ENCODE measurements at places on chromosomes 1 and 21. TPM values are rescaled to one million over a fixed set of nuclear protein-coding genes. Genes with fewer than 3 reads are reported as not detected.

DNA sequence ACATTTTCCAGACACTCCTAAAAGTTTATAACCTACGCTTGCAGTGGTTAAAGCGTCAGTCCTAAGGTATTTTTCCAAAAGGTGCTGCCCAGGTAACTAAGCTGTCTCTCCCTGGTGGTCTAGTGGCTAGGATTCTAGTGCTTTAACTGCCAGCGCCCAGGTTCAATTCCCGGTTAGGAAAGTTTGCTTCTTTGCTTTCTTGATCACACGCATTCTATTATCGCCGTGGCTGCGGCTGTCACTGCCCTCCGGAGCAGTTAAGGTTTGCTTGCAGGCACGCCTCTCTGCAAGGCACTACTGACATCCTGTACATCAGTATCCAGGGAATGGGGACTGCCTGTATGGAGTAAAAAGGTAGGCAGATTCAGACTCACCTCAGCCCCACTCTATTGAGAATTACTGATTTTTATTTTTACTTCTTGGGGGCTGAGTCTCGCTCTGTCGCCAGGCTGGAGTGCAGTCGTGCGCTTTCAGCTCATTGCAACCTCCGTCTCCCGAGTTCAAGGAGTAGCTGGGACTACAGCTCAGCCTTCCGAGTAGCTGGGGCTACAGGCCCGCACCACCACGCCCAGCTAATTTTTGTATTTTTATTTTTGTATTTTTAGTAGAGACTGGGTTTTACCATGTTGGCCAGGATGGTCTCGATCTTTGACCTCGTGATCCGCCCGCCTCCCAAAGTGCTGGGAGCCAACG, 53.2 kb upstream of the CFAP126 start:
- DNase-seq = no peak

DNA sequence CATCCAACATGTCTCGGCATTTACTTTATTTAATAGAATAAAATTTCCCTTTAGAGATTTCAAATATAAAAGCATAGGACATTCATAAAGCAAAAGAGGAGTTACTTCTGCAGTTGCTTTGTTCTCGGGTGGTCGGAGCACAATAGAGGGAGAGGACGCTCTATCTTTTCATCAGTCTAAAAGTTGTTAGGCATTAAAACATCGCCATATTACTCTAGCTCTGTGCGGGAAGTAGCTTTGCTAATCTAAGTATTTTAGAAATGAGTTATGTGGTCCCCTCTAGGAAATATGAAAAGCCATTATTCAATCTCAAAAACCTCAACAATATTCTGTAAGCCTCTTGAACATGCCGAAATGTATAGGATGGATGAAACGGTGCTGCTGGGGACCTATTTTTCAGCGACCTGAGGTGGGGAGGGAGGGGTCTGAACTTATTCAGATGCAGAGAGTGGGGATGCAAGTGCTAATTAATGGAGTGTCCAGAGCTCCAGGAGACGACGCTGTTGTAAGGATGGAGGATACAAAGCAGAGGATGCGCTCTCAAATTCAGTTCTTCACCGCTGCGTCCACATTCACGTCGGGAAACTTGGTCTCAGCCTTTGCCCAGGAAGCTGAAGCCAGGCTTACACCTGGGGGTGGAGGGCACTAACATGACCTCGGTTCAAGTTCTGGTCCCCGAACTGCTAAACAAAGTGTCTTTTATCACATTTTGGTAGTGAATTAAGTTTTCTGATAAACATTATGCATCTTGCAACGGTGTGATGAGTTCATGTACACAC, 6.3 kb downstream of the CDKN2C start:
- no peak for DNase-seq

DNA sequence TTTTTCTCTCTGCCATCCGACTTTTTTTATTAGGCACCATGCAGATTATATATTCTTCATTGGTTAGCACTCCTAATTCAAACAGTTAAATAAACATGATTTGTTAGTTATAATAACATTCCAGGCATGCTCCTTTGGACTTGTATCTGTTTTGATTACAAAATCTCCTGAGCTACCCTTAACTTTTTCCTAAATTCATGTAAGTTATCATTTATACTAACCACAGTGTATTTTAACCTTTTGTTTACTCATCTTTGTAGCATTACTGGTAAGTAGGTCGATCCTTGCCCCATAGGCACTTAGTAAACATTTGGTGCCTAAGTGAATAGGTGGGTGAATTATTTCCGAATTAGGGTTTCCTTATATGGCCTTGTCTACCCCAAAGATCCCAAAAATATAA, 43.8 kb downstream of the MIER1 start:
- DNase-seq = no peak

DNA sequence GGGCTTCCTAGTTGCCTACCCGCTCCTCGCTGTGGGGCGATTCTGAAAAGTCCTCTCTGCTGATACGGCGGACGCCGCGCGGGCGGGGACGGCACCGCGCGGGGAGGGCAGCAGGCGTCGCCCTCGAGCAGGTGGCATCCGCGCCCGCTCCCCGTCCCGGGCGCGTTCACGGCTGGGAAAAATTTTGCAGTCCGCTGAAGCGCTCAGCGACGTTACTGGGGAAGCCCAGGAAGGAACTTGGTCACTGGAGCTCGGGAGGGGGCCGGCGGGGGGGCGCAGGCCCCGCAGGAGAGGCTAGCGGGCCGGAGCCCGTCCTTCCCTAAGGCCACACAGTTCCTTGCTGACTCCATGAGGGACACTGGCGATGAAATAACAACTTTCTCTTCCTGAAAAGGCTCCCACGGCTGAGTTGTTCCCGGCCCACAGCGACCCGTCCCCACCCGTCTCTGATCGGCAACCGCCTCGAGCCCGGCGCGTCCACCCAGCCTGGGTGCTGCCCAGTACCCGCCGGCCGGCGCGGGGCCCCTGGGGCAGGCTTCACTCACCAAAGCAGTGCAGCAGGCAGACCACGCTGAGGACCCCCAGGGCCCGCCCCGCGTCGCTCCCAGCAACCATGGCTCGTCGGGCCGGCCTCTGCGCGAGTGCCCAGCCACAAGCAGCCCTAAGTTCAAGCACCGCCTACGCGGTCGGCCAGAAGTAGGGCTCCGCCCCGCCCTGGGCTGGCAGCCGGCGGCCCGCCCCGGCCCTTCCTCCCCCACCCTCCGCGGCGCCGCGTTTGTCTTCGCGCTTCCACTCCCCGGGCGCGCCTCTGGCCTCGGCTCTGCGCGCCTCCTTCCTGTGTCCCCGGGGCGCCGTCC, at the start of gene CD58:
CD58 (minus strand) TSS at position 669 of the 857 bp plus-strand sequence; CDS start at position 615, 54 bp downstream.
- DNase-seq = no peak

DNA sequence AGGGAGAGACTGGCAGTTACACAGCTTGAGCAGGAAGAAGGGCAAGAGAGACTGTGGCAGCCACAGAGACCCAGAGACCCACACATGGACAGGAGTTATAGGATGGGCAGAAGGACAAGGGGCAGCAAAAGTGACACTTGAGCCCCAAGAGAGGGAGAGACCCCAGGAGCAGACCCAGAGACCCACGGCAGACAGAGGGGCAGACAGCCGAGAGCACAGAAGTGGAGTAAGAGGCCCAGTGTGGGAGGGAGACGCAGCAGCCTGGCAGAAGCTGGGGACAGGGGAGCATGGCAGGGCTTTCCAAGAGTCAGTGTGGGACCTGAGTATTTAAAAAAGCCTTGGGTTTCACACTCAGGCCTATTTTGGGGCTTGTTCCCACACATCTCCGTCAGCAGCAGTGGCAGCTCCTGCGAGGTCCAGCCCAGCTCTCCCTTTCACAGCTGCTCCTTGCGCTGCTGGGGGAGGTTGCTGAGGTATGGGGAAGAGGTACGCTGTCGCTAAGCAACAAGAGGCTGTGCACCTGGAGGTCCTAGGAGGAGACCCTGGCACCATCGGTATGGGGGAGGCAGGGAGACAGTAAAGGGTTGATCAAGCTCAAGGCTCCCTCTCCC, 9.0 kb upstream of the MEF2D start:
- DNase-seq = no peak

GRCh38 chr1:2212532-2213491, 15.3 kb upstream of the SKI start:
- DNase-seq = peak; percentile 55

DNA sequence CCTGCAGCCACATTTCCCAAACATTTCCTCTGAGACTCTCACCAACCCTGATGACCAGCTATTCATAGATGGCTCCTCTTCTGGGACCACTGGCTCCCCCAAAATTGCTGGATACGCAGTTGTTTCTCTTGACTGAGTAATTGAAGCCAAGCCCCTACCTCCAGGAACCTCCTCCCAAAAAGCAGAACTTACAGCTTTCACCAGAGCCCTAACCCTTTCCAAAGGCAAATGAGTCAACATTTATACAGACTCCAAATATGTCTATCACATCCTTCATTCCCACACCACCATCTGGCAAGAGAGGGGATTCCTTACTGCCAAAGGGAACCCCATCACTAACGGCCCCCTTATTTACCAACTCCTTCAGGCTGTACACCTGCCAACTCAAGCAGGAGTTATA, 20.3 kb upstream of the CA6 start:
- no peak for DNase-seq

DNA sequence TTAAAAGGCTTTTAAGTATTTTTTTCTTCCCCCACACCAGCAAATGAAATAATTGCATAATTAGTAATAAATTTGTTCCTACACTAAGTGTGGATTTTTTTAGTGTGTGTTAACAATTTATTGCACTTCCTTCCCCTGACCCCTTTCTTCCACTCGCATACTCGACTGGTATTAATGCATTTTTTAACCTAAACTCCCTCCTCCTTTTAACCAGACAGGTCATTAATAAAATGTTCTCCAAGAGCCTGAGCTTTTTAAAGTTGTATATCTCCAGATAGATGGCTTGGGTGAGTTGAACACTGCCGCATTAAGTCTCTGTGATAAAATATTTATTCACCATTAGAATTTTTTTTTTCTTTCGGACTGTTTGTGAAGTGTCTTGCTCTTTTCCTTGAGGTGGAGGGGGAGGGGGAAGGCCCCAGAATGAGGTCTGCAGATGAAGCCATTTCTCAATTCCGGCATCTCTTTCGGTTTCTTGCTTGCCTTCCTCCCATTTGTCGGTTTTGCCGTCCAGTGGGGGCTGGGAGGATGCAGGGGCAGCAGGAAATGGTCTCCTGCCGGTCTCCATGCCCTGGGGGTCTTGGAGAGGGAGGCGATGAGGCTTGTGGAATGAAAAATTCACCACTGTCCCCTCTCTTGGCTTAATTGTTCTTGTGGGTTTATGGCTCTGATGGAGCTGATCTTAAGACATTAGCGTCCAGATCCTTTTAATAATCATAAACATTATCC, 64.1 kb upstream of the ACTL8 start:
- no peak for DNase-seq

GRCh38 chr21:31443736-31444521, 99.9 kb upstream of the TIAM1 start:
- no peak for DNase-seq

DNA sequence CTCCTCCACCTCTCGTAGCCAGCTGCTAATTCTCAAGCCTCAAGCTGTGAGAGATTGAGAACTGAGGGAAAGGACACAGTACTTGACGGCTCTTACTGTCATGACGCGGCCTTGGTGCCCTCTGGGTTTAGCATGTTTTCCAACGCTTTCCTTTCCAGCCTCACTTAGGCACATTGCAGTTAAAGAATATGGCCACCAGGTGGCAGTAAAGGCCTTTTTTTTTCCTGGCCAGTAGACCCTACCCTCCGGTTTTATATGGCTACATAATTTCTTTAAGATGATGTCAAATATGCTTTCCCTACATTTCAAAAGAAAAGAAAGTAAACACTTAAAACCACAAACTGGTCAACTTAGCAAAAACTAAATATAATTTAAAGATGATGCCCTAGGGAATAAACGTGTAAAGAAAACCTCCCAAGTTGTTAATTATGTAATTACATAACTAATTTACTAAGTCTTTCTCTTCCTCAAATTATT, 56.8 kb upstream of the PRDX6 start:
- DNase-seq = no peak

DNA sequence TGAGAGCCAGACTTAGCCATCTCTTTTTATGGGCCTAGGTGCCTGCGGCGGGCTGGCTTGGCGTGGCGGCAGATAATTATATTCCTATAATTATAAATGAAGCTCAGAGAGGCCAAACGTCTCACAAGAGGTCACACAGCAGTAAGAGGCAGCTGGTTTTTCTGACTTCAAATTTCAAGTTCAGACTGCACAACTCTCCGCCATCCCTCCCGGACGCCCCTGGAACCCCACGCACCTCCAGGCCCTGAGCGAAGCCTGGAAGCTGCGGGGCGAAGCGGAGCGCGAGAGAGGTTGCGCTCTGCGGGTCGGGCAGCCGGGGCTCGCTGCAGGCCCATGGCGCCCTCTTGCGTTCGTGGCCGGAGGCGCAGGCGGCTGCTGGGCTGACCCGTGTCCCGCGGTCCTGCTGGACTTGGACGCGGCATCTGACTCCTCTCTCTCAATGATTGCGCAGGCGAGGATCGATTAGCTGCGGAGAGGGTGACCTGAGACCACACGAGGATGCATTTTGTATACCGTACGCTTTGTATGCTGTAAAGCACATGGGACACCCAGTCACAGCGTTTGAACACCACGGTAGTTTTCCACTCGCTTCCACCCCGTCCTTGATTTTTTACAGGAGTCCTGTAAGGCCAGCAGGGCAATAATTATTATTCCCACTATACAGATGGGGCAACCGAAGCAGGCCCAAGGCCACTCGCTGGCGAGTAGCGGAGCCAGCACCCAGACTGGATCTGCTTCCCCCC, 272.7 kb downstream of the FOXD2 start:
- no peak for DNase-seq

GRCh38 chr1:39960431-39960958, 5.5 kb downstream of the MFSD2A start:
- DNase-seq = no peak

DNA sequence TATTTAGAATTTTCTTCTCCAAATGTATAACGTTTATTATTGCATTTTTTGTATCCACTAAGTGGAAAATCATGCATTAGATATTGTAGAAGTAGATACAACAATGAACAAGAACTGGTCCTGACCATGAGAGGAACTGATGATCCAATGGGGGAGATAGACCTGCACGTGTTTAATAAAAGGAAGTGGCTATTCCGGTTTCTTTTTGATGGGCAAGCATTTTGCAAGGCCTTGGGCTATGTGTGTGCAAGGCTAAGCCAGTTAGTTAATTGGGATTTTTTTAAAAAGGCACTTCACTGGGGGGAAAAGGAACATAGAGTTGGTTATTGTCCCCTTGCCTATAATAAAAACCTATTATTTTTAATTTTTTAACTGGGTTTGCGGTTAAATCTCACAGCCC, 961 bp upstream of the VCAM1 start:
- DNase-seq = no peak

GRCh38 chr1:179589509-179589908, 2.1 kb upstream of the TDRD5 start:
- DNase-seq = peak; percentile 59

- DNase-seq = no peak
These were observed 8.9 kb downstream of the ADAR start for GRCh38 chr1:154598871-154599635.

DISC1 gene
- total RNA-seq = 4.0 TPM

PYCR2 gene
- 62.3 TPM for total RNA-seq

ATP6V1G3 gene
- not detected for total RNA-seq

LCK gene
- total RNA-seq = 8.2 TPM

HSPB7 gene
- total RNA-seq = not detected

TGFB2 gene
- total RNA-seq = 35.7 TPM

TEX38 gene
- total RNA-seq = not detected

IFNAR1 gene
- 8.8 TPM for total RNA-seq

LENEP gene
- total RNA-seq = not detected
